ENCODE measurements at places on chromosomes 12 and 14. TPM values are rescaled to one million over a fixed set of nuclear protein-coding genes. Genes with fewer than 3 reads are reported as not detected.

The NOXRED1 gene
- polyA plus RNA-seq = not detected

The TSPAN9 gene
- 9.1 TPM for polyA plus RNA-seq

The CYP46A1 gene
- 31.8 TPM for polyA plus RNA-seq

The C12orf56 gene
- polyA plus RNA-seq = 2.5 TPM

The GPRC5D gene
- polyA plus RNA-seq = not detected
